ENCODE measurements at places on chromosomes 2 and 18.
A peak's percentile ranks its signal among the peaks of the same experiment; 100 is the strongest.

DNA sequence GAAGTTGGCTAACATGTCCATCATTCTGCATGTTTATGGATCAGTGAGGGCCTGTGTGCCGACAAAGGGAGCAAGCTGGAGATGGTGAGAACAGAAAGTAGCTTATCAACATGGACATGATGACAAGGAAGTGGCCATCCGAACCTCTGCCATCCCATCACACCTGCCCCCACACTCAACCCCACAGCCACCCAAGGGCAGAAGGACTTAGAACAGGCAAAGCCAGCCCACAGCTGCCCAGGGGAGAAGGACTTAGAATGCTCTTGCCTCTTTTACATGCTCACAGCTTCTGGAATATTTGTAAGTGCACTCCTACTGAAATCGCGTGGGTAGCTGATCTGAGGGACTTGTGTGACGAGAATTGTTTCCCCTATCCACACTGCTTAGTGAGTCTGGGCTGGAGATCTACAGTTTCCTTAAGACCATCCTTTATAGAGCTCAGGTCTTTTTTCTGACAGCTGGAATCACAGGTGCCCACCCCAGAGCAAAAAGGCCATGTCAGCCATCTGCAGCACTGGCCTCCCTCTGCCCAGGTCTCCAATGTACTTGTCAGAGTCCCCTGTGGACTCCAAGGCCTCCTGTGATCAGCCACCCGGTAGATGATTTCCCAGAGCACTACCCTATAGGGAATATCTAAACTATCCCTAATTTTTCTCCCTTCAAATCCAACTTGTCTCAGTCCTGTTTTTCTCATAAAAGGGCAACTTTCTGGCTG lies 154.1 kb downstream of the SMAD7 start:
- DNase-seq = no peak

GRCh38 chr2:174633623-174633930 lies 36.0 kb upstream of the WIPF1 start:
- no peak for DNase-seq

- no peak for DNase-seq
Observed at GRCh38 chr2:75074708-75075107, 116.3 kb downstream of the POLE4 start.

- DNase-seq = peak; percentile 72
Observed at GRCh38 chr2:67930156-67930555, 132.6 kb downstream of the C1D start.

DNA sequence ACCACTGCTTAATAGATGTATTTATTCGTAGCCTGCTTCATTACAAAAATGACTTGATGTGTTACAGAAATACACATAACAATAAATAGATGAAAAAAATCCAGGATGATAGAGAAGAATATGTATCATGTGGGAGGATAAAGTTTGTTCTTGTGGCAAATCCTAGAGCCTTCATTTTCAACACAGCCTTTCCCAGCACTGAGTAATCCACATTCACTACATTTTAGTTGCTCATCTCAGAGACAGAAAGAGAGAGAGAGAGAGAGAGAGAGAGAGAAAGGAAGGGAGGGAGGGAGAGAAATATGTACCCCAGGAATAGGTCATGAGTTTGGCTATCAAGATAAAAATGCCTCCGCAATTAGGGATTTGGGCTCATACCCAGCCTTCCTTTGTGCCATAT lies 144.3 kb downstream of the RBMS1 start:
- no peak for DNase-seq

DNA sequence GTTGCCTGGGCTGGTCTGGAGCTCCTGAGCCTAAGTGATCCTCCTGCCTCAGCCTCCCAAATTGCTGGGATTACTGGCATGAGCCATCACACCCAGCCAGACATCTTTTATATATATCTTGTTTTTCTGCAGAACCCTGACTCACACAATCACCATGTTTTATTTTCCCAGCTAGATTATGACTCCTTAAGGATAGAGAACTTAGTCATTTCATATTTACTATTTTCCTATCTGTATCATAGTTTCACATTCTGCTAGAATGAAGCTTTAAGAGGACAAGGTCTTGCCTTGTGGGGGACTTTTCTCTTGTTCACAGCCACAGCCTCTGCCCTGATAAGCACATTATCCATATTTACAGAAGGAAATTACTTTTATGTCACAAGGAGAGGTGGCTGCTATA lies 73.9 kb downstream of the LBH start:
- DNase-seq = no peak

DNA sequence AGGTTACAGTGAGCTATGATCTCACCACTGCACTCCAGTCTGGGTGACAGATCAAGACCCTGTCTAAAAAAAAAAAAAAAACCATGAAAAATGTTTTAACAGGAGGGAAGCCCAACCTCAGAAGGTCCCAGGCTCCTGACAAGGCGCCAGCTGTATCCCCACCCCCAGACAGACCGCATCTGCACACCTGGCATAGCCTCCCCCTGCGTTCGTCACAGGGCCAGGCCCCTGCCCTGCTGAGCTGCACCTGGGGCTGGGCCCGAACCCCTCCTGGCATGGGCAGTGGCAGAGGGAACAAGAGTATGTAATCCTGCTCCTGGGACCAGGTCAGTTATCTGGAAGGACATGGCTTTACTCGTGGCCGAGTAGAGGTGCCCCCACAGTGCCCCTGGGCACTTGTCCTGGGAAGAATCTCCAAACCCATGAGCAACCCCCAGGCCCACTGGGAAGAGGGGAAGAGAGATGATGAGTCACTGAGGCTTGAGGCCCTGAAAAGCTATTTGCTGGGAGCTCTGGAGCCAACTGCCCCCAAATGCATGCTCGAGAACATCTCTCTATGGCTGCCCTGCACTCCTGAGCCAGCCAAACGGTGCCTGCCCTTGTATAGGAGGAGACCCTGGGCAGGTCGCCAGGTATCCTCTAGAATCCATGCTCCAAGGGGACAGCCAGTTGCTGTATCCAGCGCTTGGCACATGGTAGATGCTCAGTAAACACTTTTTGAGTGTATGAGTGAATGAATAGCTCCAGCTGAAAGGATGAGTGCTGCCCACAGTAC lies 265.5 kb downstream of the ATAD2B start:
- no peak for DNase-seq

DNA sequence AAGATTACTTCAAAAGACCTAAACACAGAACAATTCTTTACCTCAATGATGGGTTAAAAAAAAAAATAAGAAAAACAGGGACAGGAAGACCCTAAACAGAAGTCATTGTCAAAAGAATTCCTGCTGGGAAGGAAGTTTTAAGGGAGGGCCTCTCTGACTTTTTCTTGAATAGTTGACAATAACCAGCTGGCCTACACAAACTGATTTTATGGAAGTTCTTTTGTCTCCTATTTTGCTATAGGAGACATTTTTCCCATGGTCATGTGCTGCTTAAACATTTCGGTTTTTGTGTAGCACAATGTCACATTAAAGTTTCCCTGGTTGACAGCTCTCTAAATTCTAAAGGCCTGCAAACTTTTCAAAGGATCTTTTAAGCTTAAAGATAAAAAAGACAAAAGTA lies 55.3 kb downstream of the RFTN2 start:
- DNase-seq = no peak

GRCh38 chr2:71154798-71155197 lies 24.4 kb downstream of the MPHOSPH10 start:
- DNase-seq = peak; percentile 60

DNA sequence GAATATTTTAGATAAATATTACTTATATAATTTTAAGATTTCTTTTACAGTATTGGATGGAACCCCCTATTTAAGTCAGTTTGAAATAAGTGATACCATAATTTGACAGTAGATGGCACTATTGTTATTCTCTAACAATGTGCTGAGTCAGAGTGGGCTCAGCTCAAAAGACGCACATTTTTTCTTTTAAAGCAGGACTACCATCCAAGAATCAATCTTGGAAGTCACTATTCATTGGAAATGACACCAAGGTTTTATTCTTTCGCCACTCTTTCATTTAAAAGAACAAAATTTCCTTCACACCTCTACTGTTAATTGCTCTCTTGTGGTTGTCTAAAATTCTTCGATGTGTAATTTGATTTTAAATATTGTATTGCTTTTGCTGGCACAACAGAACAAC lies 32.6 kb upstream of the SPAG16 start:
- no peak for DNase-seq

DNA sequence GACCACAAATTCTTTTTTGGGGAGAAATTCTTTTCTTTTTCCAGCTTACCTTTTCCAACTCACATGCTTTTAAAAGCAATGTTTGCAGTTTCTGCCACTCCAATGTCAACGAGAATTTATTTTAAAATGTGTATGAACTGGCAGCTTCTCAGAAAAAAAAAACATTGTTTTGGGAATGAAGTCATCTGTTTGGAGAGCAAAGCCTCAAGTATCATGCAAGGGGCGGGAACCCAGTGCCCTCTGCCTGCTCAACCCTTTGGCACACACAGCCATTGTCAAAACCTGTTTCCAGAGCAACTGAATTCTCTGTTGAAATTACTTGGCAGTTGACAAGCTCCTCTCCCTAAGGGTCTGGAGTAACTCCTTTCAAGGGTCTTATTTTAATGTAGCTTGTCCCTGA lies 128.5 kb downstream of the QPCT start:
- no peak for DNase-seq

DNA sequence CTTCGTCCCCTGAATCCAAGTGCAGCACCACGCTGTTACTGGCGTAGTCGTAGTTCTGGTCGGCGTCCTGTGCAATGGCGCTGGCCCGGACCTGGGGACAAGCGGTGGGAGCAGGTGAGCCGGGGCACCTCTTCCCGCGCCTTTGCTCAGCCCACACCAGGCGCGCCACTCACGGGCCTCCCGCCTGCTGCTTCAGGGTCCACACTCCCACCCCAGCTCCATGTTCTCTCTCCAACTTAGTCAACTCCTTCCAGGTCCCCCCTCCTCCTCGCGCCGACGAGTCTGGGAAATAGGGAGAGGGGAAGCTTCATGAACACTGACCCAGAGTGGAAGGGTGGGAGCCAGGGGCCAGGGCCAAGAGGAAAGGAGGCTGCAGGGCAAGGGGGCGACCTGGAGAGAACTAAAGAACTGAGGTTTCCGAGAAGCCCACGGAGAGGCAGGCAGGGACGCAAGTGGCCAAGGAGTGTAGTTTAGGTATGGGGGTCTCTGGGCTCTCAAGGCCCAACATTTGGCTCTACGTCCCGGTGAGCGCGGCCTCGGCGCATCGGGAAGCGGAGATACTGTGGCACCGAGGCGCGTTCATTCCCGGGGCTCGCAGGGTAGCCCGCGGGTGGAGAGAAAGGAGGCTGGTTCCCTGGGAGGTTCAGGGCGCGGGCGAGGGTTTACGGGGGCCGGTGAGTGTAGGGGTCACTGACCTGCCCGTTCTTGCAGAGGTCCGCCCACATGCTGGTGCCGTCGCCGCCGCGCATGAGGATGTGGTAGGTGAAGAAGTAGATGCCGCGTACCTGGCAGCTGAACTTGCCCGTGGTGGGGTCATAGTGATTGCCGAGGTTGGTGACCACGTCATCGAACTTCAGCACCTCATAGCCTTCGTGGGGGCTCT lies 1.4 kb downstream of the C1QL2 start:
- DNase-seq = peak; percentile 47

DNA sequence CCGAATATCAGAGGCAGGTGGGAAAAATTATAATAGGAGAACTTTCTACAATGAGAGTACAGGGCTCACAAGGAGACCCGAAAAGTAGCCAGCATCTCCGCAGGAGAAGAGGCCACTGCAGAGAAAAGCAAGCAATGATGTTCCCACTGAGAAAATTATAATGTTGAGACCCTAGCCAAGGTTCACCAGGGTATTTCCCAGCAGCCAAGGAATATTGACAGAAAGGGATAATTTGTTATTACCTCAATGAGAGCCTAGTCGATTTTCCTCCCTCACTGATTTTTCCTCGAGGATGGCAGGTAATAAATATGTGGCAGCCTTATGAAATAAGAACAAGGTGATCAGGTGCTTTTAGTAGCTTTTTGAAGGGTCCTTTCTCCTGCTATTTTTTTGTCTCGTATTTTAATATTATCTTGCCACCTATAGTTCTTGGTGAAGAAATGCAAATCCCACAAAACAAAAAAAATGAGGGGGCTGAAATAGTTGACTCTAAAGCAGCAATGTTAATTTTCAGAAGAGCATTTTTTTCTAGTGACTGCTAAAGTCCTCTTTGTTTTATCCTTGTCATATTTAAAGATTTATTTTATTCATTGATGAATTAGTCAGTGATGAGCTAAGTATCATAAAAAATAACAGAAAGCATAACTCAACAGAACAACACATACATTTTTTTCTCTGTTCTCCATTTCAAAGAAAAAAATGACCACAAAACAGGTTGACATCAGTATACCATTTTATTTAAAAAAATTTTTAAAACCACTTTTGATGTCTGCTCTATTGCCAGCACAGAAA lies 215.4 kb downstream of the KCNE4 start:
- DNase-seq = no peak

GRCh38 chr2:96577501-96577900 lies 40.9 kb downstream of the ARID5A start:
- no peak for DNase-seq

GRCh38 chr2:160165996-160166395 lies 34.1 kb downstream of the ITGB6 start:
- DNase-seq = no peak

- DNase-seq = no peak
Observed at GRCh38 chr2:74576211-74576862, 21.8 kb downstream of the DOK1 start.

DNA sequence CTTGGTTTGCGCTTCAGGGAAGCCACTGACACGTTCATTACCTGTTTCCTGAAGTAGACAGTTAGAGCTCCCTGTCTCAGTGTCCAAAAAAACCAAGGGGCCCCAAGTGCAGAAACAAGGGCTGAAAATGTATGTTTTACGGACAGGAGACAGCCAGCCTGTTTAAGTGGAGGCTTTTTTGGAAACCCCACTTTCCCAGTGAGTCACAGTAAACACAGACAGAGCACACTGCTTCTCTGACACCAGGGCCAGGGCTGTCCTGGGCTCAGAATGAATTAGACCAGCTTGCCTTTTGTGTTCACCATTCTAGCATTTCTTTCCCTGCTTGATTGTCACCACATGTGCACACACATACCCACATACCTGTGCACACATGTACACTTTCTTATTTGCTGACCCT lies 128.6 kb downstream of the SH3RF3 start:
- DNase-seq = no peak

- no peak for DNase-seq
Observed at GRCh38 chr18:77711096-77711495, 461.4 kb downstream of the GALR1 start.

GRCh38 chr2:15010346-15010745 lies 377.8 kb downstream of the LRATD1 start:
- no peak for DNase-seq

- DNase-seq = no peak
Observed at GRCh38 chr18:75227535-75228296, 17.1 kb downstream of the TSHZ1 start.

DNA sequence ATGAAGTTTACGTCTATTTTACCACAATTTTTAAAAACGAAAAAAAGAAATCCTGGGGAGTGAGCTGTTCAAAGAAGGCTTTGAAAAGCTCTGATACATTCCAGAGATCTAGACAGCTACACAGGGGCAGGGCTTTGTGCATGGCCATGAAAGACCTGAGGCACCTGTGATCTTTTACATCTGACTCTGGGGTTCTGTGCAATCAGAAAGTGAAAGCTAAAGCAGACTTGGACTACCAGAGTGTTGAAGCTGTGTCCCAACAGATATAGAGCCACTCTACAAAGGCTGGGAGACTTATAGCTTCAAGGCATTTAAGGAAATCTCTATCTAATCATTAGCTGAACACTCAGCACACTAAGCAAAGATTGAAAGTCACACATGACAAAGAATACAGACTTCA lies 34.1 kb downstream of the PARD6G start:
- no peak for DNase-seq

- DNase-seq = no peak
Observed at GRCh38 chr2:231228974-231229529, 30.6 kb downstream of the ARMC9 start.

GRCh38 chr2:58571181-58571852 lies 330.2 kb upstream of the FANCL start:
- peak; percentile 56 for DNase-seq
